Lower lobe of right lung (tissue), 2 donors: ENCODE measurements at places on chromosomes 11 and 22.

- DNase-seq, result peak; percentile 84
Observed at GRCh38 chr11:73227571-73228211, 9.6 kb downstream of the P2RY2 start.

DNA sequence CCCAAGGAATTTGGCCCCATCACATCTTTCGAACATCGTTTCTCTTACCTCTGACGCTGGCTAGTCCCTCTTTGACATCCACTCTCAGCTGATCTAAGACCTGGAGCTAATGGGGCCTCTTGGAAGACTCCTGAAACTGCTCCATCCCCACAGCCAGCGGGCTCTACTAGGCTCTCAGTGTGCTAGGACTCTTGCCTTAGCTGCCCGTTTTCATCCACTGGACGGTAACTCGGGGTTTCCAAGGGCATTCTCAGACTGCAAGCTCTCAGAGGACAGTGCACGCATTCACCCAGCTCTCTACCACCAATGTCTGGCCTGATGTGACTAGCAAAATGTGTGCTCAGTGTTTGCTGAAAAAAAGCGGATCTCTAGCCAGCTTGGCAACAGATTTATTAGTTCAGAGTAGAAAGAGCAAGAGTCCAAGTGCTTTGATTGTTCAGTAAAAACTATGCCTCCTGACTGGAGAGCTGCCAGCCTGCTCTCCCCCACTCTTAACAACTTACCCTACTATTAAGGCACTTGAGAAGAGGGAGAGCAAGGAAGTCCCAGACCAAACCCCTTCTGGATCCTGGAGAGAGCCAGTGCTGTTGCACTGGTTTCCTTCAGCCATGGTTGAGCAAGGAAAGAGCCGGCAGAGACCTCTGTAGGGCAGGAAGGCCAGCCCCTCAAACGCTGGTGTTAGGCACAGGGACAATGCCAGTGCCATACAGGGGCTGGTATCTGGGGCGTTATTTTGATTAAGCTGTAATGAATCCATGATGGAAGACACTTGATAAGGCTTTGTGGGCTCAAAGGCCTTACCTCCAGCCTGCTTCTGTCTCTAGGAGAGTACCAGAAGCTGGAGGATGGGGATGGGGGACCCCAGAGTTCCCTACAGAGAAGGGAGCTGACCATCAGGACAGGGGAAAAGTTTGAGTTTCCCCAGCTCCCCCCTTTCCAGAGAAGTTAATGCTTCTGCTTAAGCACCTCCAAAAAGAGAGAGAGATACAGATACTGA lies 9.2 kb downstream of the RELA start:
- DNase-seq, result peak; percentile 66

DNA sequence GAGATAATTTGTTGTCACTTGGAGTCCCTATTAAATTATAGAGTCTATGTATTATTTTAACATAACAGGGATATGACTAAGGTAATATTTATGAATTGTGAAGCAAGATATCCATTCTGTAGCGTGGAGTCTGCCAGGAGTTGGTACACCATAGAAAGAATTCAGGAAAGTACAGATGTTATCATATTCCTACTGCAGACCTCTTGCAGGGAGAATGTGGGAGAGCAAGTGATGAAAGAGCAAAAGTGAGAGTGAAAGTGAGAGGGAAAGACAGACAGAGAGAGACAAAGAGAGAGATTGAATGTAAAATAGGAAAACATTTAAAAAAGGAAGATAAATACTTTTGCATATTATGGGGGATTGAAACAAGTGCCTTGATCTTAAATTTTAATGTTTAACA lies 468.8 kb downstream of the CNTN5 start:
- no peak for DNase-seq

- DNase-seq, result no peak
Observed at GRCh38 chr22:24938741-24939341, 7.7 kb downstream of the LHFPL7 start.

GRCh38 chr22:10741210-10741609 lies 4786.8 kb upstream of the OR11H1 start:
- peak; percentile 60 for DNase-seq

- DNase-seq, result no peak
Observed at GRCh38 chr11:95557376-95557775, 232.2 kb downstream of the FAM76B start.

GRCh38 chr11:45324459-45324858 lies 38.3 kb upstream of the SYT13 start:
- DNase-seq, result no peak

GRCh38 chr11:117931331-117931950 lies 2.2 kb upstream of the TMPRSS13 start:
- DNase-seq, result peak; percentile 27

DNA sequence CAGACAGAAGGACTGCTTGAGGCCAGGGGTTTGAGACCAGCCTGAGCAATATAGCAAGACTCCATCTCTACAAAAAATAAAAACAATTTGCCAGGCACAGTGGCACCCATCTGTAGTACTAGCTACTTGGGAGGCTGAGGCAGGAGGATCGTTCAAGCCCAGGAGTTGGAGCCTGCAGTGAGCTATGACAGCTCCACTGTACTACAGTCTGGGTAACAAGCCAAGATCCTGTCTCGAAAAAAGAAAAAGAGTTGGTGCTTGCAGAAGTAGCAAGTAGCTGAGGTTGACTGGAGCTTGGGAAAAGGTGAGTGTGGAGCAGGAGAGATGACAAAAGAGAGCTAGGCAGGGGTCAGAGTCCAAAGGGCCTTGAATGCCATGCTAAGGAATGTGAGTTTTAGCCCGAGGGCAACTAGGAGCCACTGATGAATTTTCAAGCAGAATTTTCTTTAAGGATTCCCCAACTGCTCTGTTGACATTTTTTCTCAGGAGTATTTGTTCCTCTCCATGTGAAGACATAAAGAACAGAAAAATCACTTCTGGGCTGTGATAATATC lies 3.1 kb downstream of the AP1B1 start:
- no peak for DNase-seq

GRCh38 chr11:28169816-28170215 lies 61.6 kb downstream of the METTL15 start:
- DNase-seq, result no peak

- DNase-seq, result no peak
Observed at GRCh38 chr11:116776522-116776984, 3.8 kb upstream of the BUD13 start.

- no peak for DNase-seq
Observed at GRCh38 chr11:112822478-112823274, 138.5 kb upstream of the NCAM1 start.

DNA sequence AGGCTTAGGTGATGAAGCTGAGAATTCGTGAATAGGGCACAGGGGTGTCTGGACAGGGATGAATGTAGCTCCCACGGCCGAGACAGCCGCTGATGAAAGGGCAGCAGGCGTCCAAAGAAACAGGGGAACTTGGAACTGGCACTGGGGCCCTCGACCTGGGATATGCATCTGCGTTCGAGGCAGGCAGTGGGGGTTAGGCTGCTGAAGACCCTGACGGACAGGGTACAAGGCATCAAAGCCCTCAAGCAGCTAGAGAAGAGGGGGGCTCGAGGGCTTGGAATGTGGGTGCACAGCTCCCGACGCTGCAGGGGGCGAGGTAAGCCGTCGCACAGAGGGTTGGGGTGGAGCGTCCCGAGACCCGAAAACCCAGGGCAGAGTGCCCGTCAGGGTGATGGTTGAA lies 6.9 kb upstream of the SYT8 start:
- peak; percentile 36 for DNase-seq

DNA sequence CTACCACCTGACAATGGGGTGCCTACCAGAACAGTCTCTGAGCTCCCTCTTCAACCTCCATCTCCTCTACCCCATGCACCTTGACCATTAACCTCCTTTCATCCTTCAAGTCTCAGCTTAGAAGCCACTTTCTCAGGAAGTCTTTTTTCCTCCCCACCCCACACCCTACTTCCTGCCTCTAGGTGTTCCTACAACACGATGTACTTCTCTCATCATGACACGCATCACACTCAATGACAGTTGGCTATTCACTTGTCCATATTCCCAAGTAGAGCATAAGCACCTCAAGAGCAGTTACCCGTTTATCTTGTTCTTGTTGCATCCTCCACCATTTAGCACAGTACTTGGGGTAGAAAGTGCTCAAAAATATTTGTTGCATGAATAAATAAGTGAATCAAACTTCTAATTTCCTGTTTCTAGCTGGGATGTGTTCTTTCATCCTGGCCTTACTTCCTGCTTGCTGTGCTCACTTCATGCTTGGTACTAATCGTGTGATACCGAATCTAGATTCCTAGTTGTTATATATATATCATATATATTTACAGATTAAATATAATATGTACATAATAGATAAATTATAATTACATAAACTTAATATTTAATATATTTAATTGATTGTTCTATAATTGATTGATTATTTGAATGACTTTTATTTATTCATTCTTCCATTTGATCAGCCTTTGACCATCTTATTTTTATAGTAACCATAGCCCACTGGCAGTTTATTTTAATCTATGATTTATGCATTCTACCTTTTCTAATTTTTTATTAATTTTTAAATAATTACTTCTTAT lies 177.5 kb upstream of the TMEM45B start:
- DNase-seq, result no peak

DNA sequence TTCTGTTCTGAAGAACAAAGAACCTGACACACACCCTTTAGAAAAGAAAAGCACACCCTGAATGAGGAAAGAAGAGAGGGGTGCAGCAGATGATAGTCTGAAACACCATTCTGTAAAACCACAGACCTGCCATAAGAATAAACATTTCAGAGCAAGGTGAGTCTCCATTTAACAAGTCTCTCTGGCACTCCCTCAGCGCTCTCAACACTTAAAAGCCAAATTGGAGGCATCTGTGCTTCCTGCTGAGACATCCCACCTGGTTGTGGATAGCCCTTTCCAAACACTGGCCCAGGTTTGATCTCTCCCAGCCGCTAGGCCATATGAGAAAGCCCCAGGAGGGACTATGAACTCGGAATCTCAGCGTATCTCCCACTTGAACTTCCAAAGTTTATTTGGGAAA lies 36.3 kb downstream of the ETS1 start:
- DNase-seq, result no peak

GRCh38 chr11:59857439-59858434 lies 8.6 kb downstream of the TCN1 start:
- no peak for DNase-seq

DNA sequence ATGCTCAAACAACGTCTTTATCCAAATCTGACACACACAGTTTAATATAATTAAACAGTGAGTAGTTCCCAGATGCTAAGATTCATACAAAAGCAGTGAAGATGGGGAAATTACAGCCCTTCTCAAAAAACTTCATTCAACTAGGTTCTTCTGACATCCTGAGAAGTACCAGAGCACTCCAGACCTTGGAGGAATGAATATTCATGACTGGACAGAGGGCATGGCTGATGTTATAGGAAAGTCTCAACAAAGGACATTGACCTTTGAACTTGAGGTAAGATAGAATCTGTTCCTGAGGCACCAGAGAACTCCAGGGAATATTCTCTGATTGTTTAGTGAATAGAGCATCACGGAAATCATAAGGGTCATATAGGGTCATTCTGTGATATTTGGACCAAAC lies 106.4 kb upstream of the SLC5A12 start:
- no peak for DNase-seq

DNA sequence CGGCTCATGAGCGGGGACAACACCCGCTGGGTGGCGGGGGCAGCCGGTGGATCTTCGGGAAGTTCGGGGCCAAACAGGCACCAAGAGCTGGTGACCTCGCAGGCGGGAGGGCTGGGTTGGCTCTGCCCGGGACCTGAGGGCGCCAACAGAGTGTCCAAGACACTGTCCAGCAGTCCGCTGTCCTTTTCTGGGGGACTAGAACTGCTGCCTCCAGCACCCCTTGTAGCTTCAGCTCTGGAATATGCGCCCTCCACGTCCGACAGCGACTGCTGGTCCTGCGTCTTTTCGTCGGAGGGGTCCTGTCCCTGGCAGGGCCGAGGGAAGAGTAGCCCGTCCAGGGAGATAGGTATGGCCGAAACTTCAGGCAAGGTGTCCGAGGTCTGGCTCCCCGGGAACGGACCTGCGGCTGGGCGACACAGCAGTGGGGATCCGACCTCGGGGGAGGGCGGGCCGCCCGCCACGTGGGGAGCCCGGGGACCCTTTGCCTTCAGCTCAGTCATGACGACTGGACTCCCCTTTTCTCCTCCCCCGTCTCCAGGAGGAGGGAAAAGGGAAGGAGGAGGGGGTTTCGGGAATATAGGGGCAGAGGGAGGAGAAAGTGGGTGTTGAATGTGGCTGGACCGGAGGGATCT lies 926 bp downstream of the PGR start:
- peak; percentile 44 for DNase-seq

DNA sequence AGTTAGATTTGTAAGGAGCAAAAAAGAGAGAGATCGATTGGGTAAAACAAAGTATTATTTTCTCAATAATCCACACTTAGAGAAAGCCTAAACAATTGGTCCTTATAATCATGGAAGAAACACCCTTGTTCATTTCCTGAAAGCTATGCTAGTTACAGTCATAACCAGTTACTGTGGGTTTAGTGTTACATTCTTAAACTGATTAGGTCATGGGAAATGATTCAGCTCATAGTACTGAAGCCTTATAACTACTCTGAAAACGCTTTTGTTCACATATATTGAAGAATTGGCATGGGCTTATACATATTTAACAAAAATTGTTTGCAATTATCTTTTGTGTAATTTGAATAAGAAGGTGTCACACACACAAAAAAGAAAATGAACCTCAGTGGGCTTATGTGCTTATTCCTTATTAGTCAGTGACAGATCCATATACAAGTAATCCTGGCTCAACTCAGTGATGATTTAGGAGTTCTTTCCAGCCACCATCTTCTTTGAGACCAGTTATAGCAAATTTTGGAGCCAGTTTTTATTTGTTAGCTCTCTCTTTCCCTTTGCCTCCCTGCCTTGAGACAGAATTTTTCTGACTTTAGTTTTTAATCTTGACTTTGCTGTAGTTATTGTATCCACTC lies 198.5 kb upstream of the CTSC start:
- DNase-seq, result no peak

GRCh38 chr11:114340311-114341131 lies 44.3 kb downstream of the NNMT start:
- DNase-seq, result peak; percentile 56

DNA sequence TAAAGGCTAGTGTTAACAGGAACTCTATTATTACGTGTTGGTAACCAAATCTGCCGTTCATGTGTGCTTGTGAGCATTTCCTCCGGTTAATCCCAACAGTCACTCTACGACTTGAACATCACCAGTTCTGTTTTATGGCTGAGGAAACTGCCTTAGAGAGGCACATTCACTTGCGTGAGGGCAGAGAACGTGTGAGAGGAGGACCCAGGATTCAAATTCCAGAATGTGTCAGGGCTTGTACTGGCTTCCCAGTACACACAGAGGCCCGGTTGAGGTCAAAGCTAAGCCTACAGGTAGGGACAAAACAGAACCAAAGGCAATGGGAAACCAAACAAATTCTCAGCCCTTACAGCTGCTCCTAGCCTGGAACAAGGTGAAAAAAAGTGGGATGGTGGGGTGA lies 66.9 kb upstream of the TENM4 start:
- DNase-seq, result no peak

- DNase-seq, result no peak
Observed at GRCh38 chr22:44146088-44146861, 34.5 kb upstream of the PARVG start.
